Dermis microvascular lymphatic vessel endothelial cell (primary cell): ENCODE measurements at places on chromosomes 16 and 17.
A peak's percentile ranks its signal among the peaks of the same experiment; 100 is the strongest.

GRCh38 chr17:55410722-55411462, 10.7 kb downstream of the MMD start:
- DNase-seq = no peak

- DNase-seq = no peak
These were observed 90.4 kb downstream of the MARF1 start for GRCh38 chr16:15552507-15552906.

DNA sequence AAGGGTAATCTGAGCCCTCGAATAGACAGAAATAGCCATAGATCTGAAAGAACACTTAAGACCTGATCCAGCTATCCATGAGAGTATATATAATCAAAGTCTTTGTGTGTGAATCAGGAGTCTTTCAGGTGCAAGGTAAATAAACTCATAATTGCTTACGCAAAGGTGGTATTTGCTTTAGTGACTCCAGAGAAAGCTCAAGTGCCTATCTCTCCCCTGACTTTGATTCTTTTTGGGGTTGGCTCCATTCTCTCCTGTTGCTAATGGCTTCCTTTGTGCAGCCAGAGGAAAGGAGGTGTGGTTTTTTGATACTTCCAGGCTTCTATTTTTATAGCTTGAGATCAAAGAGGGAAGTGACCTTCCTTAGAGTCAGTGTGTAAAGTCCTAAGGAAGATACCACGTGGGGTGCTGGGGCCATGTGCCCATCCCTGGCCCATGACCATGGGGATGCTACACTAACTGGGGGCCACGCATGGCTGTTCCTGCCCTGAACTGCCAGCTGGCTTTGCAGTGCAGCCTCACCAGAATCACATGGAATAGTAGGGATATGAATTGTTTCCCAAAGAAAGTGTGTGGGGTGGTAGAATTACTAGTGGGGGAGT, 45.8 kb downstream of the TENT4B start:
- no peak for DNase-seq

GRCh38 chr16:68752602-68753001, 15.5 kb downstream of the CDH1 start:
- no peak for DNase-seq

DNA sequence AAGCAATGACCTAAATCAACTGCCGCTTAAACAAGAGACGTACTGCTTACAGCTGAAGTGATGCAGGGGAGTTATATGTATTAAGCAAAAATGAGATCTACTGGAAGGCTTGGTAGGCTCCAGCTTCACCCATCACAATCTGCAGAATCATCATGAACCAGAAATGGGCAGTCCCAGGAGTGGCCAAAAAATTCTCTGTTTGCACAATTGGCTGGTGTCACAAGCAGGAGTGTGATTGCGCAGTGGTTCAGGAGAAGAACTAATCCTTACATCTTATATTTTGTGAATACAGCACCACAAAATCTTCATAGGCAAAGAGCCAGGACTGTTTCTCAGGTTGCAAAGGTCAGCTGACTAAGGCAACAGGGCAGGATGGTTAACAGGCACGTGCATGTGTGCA, 75.9 kb downstream of the CES1 start:
- DNase-seq = no peak

DNA sequence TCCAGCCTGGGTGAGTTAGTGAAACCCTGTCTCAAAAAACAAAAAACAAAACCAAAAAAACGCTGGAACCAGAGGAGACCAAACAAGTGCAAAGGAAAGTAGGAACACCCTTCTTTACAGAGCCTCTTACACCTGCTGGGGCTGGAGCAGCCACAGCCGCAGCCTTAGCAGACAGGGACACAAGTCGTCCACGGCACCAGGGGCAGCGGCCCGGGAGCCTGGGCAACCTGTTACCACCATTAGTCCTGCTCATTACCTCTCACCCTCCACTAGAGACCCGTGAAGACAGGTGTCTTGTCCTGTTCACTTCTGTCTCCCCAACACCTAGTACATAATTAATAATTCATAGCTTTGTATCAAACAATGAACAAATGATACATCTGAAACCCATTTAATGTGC, 83.6 kb downstream of the C16orf78 start:
- DNase-seq = no peak

DNA sequence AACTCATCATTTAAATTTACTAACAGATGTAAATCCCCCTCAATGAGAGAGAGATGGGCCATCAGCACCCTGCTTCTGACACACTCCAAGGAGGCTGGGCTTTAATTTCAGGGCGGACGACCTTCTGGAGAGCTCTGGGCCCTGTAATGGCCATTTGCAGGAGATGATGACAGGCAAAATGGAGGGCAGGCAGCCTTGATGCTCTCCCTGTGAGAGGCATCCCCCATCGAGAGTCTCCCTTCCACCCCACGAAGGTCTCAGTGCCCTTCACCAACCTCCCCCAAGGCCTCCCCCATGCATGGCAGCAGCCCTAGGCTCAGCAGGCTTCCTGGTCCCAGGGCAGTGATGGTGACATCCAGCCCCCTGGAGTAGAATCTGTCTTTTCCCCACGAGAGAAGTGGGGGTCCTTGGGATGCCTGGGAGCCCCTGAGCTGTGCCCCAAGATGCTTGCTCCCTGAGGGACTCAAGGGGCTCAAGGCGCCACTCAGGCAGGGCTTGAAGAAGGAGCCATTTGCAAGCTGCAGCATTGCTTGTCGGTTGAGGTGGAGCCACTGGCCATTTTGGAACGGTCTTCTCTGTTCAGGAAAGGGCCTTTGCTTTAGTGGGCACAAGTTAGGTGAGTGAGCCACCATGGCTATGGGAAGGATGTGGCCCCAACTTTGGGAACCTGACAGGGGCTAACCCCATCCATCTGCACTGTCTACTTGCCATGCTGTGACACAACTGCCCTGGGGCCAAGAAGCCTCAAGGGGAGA, 82.6 kb downstream of the C16orf78 start:
- no peak for DNase-seq

- no peak for DNase-seq
These were observed 860.4 kb upstream of the SOX9 start for GRCh38 chr17:71260366-71260940.

GRCh38 chr17:75086496-75087181, 1.1 kb upstream of the SLC16A5 start:
- no peak for DNase-seq

DNA sequence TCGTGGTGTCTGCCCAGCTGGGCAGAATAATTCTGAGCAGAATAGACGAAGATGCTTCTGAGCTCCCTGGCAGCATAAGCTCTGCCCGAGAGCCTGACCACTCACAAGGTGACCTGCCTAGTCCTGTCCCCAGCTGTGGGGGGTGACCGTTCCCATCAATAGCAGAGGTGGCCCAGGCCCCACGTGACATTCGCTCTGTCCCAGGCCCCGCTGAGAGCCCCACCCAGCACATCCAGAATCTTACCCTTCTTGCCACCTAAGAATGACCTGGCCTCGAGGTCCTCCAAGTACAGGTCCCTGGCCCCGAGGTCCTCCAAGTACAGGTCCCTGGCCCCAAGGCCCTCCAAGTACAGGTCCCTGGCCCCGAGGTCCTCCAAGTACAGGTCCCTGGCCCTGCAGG, 695 bp upstream of the TMEM204 start:
- no peak for DNase-seq

DNA sequence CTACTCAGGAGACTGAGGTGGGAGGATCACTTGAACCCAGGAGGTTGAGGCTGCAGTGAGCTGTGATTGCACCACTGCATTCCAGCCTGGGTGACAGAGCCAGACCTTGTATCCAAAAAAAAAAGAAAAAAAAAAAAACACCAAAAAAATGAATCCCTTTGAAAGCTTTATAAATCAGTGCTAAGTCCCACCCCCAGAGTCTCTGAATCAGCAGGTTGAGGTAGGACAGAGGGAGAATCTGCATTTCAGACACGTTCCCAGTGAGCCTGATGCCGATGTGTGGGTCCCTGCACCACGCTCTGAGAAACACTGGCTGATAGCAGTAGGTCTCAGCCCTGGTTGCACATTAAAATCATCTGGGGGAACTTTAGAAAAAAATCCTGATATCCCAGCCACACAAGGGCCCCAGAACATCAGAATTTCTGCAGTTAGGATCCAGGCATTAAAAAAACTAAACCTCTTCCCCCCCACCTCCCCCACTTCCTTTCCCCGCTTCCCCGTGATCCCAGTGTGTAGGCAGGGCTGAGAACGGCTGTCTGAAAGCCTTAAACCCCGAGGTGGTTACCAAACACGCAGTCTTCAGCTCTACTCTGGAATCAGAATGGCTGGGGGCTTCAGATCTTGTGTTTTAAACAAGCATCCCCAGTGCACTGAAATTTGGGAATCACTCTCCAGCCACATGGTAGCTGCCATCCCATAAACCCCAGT, 27.3 kb upstream of the GPRC5B start:
- no peak for DNase-seq

- DNase-seq = no peak
These were observed 56.5 kb downstream of the RNF213 start for GRCh38 chr17:80316927-80317705.

- no peak for DNase-seq
These were observed 567 bp downstream of the OSBPL7 start for GRCh38 chr17:47821031-47821423.

- peak; percentile 87 for DNase-seq
These were observed 58.3 kb downstream of the WIPI1 start for GRCh38 chr17:68398691-68399637.

DNA sequence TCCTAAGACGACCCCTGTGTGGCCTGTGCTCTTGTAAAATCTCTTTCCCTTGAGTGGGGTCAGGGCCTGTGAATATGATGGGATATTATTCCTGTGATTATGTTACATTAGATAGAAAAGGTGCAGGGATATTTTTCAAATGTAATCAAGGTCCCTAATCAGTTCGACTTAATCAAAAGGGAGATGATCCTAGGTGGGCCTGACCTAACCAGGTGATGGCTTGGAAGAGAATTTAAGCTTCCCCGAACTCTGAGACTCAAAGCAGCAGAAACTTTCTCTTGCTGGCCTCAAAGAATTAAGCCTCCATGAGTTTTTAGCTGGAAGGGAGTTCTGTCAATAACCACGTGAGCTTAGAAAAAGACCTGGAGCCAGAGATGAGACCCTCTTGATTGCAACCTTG, 124.7 kb downstream of the MAF start:
- DNase-seq = no peak

DNA sequence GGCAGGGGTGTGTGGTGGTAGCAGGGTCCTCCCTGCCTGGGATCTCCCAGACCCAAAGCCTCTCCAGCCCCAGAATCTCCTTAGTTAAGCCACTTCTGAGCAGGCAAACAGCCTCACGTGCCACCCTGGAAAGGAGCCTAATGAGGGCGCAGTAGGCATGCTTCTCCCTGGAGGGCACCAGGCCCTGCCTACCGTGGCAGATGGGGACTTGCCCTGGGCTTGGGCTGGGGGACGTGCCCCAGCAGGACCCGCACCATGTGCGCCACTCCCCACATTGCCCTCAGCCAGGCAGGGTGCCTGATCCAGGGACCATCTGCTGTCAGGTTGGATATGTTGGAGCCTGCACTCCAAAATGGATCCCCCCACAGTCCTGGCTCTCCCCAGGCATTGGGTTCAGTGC, 14.2 kb downstream of the FAM83G start:
- DNase-seq = no peak

GRCh38 chr17:38326996-38327792, 16.6 kb downstream of the GPR179 start:
- no peak for DNase-seq

DNA sequence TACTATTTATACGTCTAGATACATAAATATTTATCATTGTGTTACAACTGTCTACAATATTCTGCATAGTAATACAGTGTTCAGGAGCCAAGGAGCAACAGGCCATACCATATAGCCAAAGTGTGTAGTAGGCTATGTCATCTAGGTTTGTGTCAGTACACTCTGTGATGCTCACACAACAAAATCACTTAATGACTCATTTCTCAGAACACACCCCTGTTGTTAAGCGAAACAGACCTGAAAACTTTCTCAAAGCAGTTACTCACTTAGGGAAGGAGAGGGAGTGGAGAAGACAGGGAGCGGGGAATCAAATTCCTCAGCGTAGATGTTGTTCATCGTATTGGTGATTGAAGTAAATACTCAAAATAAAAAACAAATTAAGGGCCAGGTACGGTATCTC, 269.5 kb downstream of the STX8 start:
- DNase-seq = no peak

- no peak for DNase-seq
These were observed 72.8 kb upstream of the MED9 start for GRCh38 chr17:17403899-17404576.

- DNase-seq = peak; percentile 24
These were observed 10.6 kb downstream of the PEMT start for GRCh38 chr17:17580662-17581470.

DNA sequence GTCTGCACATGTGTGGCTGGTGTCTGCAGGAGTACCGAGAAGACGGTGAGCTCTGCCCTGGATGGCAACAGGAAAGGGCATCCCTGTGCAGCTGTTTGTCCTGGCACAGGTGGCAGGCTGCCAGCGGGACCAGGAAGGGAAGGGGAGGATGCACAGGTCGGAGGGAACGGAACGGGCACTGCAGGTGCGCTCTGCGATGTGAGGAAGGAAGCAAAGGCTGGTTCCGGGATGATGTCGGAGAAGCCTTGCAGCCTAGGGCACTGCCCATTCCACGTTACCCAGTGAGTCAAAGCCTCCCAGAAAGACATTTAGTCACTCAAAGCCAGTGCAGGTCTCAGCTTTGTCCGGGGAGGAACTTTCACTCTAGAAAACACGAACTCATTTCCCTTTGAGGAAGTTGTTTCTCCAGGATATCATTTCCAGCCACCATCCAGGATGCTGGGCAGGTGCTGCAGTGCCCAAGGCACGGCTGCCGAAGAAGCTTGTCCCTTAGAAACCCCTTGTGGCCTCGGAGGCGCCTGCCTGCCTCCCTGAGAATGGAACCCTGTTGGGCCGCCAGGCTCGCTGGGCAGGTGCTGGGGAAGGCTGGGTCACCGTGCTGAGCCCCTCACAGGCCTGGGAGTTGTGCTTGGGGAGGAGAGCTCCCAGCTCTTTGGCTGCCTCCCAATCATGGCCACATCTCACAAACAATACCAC, 4.5 kb upstream of the TMEM235 start:
- DNase-seq = peak; percentile 48

DNA sequence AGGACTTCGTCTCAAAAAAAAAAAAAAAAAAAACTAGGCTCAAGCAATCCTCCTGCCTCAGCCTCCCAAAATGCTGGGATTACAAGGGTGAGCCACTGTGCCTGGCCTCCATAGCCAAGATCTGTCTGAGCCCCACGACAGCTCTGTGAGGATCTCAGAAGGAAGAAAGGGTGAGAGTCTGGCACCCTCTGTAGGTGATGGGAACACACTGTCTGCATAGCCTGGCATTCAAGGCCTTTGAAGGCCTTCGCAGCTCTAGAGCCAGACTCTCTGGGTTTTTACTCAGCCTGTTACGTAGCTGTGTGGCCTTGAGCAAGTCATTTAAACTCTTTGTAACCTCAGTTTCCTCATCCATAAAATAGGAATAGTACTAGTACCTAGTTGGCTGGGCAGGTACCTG, 6.3 kb upstream of the XPO6 start:
- DNase-seq = no peak

GRCh38 chr17:78184351-78184750, 2.5 kb downstream of the TK1 start:
- no peak for DNase-seq
